ENCODE measurements at places on chromosomes 5 and 9.

GRCh38 chr5:154858972-154859871 is 795 bp downstream of the CNOT8 start:
- no peak for DNase-seq

GRCh38 chr5:176781638-176782570 is 28.5 kb upstream of the UNC5A start:
- DNase-seq, result no peak

DNA sequence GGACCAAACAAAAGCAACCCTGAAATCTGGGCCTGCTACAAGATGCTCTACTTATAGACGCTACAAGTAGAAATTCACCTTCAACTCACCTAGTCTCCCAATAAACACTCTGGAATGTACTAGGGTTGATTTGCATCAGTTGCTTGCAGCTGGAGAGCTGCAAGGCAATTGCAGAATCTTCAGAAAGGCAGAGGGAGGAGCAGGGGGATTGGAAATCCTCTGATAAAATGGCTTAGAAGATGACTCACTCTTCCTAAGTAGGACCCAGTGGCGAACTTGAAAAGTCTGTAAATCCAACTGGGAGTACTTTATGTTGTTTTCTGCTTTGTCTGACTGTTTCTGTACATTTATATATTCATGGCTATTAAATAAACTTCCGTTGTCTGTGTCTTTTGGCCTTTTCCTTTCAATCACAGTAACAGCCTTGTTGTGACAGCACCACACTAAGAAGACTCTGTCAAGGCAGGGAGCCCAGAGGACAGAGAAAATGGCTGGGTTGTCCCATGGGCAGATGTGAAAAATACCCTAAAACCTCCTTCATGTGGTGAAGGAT is 14.7 kb upstream of the MLLT3 start:
- DNase-seq, result no peak

- no peak for DNase-seq
Observed at GRCh38 chr5:77427998-77428397, 64.1 kb downstream of the WDR41 start.

DNA sequence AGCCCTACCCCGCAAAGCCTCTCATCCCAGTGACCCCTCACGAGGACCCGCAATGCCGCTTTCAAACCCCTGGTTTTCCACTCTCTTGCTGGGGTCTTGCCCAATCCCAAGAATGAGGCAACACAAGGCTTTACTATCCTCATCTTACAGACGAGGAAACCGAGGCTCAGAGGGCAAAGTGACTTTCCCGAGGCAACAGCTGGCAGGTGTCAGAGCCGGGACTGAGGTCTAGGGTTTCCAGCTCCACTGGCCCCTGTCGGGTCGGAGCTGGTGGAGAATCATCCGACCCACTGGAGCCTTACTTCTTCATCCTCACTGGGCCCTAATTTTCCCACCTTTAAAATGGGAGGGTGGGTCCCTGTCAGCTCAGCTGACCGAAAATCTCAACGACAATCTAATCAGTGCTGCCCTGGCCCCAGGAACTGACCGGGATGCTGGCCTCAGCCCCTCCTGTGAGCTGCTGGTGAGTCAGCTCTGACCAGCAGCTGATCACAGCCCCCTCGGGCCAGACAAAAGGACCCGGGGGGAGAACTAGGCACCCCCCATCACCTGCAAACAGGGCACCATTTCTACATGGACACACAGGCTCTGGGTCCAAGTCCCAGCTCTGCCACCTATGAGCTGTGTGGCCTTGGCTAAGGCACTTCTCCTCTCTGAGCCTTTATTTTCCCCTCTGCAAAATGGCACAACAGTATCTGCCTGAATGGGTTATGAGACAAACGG is 72.7 kb upstream of the STXBP1 start:
- no peak for DNase-seq

DNA sequence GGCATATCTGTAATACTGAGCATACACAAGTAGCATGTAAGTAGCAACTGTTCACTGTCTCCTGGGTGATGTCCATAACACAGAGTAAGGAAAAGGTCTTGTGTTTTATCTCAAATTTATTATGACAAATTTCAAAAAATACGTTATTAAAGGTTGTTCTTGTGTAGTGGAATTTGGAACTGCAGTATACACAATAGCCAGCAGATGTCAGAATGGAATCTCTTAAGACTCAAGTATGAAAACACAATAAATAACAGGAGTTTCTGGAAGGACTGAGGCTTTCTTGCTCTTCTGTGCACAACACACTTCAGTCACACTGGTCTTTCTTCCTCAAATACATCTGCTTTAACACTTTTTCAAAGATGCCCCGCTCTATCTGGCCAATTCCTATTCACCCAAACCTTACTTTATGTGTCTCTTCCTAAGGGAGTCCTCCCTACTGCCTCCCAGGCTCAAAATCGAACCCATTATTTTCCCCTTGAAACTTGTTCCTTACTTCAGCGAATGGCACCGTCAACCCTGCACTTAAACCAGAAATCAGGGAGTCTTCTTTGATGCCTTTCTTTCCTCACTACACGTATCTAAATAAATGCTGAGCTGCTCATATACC is 6.5 kb upstream of the FBXO10 start:
- no peak for DNase-seq

Measured in DMS79 (cell line).